ENCODE measurements at places on chromosomes 13 and 19.

- no peak for DNase-seq
These were observed 904 bp upstream of the ARHGAP33 start for GRCh38 chr19:35774274-35775045.

- DNase-seq = no peak
These were observed 21.2 kb upstream of the OBI1 start for GRCh38 chr13:78680115-78680561.

DNA sequence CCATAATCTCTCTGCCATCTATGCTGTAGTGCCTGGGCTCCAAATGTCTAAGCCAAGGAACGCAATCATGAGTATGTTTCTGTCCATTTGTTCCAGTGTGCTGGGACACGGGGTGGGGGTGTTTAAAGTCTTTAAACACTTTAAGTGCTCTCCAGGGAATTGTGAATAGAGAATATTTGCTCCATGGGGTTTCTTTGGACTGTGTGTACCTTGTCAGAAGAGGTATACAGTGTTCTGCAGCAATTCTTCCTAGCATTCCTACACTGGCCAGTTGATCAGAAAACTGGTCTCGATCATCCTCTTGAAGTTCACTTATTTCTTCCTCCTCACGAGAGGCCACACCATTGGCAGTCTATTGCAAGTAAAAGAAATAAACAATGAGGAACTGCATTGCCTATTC, 35.1 kb upstream of the EEF1AKMT1 start:
- DNase-seq = no peak

DNA sequence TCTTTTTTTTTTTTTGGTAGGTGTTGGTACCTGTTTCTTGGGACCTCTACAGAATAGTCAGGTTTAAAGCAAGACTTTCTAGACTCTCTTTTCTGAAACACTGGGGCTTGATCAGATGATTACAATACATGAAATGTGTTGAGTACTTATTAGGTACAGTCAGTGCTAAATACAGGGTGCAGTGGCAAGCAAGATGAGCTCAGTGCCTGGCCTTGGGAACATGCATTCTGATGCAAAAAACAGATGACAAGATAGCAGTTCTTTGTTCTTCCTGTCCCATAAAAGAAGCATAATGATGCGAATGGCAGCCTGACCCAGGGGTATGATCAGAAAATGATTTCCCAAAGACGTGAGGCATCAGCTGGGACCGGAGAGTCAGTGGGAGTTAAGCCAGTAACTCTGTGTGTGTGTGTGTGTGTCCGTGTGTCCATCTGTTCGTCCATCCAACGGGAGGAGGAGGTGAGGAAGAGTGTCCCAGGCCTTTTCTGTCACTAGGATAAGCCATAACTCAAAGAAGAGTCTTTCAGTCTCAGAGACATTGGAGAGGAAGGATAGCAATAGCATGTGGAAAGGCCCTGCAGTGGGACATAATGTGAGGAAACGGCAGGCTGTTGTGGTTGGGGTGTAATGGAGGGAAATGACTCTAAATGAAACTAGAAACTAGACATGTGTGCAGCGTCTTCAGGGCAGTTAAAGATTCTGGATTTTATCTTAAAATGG, 32.2 kb downstream of the SLAIN1 start:
- DNase-seq = peak; percentile 34

GRCh38 chr13:48853728-48854102, 122.0 kb upstream of the FNDC3A start:
- DNase-seq = peak; percentile 27

DNA sequence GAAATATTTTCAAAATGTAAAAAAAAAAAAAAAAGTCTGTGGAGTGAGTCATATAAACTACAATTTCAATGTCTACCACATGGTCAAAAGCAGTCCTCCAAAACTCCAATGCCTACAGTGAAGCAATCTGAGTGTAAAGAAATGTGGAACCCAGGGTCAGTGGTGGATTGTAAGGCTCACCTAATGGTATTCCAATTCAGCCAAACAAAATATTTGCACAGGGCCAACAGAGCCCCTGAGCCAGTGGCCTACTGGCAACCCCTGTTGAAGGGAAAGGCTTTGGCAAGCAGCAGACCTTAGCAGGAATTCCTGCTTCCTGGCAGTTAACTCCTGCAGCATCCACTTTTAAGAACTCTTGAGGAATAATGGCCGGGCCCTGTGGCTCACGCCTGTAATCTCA, 3.4 kb downstream of the DNMT1 start:
- DNase-seq = no peak

GRCh38 chr13:106477303-106477702, 58.2 kb downstream of the EFNB2 start:
- no peak for DNase-seq

DNA sequence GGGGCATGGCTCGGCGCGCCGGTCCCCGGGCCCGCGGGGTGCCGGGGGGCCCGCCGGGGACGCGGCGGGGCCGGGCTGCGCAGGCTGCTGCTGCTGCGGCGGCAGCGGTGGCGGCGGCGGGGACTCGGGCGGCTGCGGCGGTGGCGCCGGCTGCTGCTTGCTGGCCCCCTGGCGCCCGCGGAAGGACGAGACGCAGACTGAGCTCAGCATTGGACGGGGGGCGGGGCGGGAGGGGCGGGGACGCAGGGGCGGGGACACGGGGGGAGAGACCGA, 368 bp downstream of the KCNC3 start:
- DNase-seq = no peak

DNA sequence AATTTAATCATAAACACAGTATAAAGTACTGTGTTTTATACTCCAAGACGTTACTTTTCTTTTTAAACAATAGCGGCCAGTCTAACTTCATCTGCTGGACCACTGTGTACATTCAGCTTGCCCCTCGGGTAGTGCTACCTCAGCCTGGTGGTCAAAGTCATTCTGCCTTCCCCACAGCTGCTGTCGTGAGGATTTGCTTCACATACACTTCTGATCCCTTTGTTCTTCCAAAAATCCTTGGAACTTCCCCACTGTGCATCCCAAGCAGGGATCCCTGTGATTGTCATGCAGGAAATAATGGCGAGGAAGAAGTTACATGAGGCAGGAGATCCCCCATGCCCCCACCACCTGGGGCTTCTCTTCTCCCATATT, 234.9 kb upstream of the STARD13 start:
- DNase-seq = no peak

GRCh38 chr19:6260912-6261650, 18.7 kb downstream of the MLLT1 start:
- no peak for DNase-seq

DNA sequence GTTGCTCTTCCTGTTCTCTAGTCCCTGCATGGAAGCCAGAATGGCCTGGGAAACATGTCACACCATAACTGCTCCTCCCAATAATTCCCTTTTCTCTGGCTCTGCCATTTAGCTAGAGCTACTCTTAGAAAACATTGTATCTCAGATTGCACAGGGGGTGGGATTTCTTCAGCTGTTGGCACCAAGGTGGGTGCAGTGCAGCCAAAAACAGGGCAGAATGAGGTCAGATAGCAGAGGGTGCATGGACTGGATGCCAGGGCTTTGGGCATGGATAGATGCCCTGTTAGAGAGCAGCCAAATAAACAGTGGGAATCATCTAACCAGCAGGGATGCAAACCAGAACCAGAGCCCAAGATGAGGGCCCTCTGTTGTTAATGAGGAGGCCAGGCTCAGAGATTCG, 4.9 kb upstream of the AMER2 start:
- no peak for DNase-seq

DNA sequence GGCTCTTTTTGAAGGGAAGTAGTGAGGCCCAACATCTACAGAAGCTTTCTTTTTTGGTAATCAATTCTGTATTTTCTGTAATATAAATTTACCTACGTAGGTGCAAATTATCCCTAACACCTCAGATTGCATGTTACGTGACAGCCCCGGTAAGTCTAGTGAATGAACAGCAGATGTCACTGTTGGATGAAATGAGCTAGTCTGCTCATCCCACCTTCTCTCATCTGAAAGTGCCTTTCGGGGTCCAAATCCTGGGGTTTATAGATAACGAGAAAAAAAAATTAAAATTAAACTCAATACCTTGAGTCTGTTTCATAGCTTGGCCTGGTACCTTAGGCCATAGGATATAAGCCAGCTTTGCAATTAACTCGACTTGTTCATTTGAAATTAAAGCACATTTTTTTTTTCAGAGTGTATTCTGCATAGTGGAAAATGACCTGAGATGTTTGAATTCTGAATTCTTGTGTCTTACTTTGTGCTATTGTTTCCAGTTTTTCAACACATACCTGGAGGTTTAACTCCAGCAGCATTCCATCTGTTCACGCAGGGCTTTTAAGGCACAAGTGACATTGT, 548.2 kb downstream of the GPC5 start:
- DNase-seq = no peak

DNA sequence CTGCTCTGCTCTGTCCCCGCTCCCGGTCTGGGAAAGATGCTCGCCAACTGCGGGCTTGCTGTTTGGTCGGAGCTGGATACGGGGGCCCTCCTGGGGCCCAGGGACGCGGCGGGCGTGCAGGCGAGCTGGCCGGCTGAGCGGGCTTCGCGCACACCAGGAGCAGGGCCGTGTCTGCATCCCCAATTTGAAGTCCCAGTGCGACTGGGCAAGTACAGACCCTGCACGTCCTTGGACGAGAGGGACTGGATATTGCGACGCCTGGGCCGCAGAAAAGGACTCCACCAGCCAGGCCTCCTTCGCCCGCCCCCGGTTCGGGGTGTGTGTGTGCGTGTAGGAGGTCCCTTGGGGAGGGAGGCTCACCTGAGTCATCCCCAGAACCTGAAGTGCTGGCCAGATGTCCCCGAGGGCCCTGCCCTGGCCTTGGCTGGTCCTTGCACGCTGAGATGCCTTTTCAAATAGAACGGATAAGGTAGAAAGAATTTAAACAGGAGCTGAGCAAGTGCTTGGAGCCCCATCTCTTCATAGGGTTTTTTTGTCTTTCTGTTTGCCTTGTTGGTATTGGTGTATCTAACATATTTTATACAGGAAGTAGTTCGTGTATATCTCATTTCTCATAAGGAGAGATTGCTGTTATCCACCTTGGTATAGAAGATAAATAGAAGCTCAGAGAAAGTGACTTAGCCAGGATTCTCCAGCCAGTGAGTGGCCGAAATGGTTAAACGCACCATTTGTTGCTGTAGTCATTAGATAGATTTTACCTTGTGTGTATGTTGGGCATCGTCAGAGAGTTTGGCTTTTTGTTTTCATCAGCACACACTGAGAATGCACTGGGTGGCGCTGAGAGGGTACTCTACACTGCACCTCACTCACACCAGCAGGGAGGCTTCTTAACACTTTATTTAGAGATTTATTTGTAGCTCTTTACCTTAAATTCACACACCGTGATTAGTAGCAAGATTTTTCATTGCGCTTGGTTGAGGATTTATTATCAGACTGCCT, 1.1 kb downstream of the NAXD start:
- DNase-seq = peak; percentile 53

GRCh38 chr13:50810998-50811397, 32.5 kb downstream of the DLEU7 start:
- no peak for DNase-seq

DNA sequence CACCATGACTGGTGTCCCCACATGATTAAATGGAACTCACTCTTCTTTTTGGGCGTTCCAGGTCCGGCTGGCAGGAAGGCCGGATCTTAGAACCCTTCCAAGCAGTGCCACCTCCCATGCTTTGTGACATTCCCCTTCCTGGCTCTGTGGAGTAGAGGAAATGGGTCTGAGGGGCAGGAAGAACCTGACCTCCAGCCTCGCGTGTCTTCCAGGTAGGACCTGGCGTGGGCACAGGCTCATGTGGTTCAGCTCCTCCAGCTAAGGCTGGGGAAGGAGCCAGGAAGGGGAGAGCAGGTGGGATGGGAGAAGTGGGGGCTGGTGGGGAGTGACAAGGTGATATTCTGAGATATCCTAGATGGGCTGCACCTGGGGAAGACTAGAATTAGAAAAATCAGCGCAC, 2.1 kb downstream of the TMEM255B start:
- DNase-seq = no peak

DNA sequence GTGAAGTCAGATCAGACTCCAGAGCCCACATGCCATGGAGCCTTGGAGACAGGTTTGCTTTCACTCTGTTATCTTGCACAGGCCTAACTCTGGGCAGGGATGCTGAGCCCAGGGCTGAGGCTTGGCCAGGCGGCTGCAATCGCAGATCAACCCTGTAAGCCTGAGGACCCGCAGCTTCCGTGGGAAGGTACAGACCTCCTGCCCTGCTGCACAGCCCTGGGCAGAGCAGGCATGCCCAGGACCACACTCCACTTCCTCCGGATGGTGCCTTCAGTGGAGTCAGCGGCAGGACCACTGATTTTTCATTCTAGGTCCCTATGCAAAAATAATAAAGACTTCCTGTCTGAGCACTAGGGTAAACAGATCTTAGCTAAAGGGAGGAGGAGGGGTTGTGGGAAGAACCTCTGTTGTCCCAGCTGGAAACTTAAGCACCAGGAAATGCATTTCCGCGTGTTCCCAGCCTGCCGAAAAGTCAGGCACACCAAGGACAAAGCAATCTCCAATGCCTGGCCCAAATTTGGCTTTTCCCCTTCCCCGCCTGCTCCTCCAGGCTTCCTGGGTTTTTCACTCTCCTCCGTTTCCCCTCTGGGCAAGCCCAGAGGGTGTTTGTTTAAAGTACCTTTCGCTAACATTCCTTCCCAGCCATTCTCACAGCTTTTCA, 87.3 kb downstream of the KCTD15 start:
- DNase-seq = no peak

GRCh38 chr13:26923824-26924605, 163.4 kb upstream of the GPR12 start:
- DNase-seq = no peak

DNA sequence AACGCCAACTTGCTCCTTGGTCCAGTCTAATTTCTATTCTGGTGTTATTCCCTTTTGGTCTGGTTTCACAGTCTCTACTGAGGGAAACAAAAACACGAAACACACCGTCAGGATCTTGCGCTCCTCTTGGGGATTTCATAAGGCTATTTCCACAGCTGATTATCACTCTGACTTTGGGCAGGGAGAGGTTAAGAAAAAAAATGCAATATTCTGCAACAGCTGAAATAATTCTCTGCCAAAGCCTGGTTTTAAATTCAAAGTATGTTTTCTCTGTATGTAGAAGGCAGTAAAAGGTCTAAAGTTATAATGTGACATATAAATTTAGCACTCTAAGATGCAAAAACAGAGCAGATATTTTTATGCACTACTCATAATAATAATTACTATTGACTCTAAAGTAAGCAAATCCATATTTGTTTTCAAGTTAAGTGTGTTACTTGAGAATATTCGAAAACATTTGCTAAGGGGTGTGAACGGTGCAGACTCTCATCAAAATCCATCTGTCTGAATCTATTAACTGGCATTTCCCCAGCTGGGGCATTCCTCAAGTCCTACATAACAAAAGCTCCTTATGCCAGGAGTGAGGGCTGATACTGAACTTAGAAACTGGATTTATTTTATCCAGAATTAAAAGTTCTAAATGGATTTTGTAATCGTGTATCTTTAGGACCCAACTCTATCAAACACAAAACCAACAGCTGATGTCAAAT, 38.4 kb upstream of the STARD13 start:
- DNase-seq = no peak

Measured in stimulated activated CD4-positive, alpha-beta T cell treated with anti-CD3 and anti-CD28 coated beads, Interleukin-2, amount 100 ng/mL, for 24 hours (primary cell).